ENCODE measurements at places on chromosomes 13 and 19.
A peak's percentile ranks its signal among the peaks of the same experiment; 100 is the strongest.

GRCh38 chr19:13937479-13938300, 527 bp downstream of the PODNL1 start:
- DNase-seq, result no peak

DNA sequence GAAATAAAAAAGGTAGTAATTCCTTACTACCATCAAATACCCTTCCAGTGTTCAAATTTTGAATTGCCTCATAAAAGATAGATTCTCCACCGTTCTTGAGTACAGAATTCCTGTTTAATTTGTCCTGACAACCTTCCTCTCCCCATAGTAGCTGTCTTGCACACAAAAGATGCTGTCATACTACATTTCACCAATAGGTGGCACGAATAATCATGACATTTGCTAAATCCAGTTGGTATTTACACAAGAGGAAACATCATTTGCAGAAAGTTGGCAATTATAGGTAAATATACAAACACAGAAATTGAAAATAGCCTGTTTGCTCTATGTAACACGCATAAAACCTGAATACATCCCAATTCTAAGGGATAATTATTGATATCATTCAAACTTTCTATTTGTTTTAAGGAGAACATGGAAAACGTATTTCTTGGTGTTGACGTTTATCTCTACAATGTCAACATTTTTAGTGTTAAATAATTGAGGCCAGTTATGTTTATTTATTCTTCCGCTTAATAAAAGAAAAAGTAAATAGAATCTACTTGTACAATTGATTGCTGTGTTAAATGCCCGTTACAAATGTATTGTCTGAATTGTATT, 58.3 kb upstream of the CLDN10 start:
- no peak for DNase-seq

DNA sequence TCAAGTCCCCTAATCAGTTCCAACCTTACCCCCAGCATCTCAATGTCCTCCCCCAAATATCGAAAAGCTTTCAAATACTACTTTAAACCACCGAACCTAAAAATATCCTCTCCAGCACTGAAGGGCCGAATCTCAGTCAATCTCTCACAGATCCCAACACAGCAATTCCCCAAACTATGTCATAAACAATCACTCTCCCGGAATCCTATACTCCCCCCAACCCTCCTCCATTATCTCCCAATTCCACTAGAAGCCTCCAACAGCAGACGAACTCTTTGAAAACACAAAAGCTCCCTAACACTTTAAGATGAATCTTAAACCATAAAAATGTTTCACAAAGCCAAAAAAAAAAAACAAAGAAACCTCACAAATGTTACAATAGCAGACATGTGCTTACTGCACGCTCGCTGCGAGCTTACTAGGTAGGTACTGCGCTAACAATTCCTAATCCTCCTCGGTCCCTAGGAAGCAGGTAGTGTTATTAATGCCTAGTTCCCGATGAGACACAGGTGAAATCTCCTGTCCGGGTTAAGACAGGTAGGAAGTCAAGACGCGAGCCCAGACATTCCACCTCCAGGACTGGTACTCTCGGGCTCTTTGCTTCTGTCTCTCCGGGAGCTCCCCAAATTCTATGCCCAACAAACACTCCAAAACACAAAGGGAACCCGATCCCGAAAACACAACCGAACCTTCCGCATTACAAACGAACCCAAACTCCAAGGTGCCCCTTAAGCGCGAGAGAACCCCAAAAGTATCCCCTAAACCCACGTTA, 14.2 kb downstream of the FBXO46 start:
- no peak for DNase-seq

DNA sequence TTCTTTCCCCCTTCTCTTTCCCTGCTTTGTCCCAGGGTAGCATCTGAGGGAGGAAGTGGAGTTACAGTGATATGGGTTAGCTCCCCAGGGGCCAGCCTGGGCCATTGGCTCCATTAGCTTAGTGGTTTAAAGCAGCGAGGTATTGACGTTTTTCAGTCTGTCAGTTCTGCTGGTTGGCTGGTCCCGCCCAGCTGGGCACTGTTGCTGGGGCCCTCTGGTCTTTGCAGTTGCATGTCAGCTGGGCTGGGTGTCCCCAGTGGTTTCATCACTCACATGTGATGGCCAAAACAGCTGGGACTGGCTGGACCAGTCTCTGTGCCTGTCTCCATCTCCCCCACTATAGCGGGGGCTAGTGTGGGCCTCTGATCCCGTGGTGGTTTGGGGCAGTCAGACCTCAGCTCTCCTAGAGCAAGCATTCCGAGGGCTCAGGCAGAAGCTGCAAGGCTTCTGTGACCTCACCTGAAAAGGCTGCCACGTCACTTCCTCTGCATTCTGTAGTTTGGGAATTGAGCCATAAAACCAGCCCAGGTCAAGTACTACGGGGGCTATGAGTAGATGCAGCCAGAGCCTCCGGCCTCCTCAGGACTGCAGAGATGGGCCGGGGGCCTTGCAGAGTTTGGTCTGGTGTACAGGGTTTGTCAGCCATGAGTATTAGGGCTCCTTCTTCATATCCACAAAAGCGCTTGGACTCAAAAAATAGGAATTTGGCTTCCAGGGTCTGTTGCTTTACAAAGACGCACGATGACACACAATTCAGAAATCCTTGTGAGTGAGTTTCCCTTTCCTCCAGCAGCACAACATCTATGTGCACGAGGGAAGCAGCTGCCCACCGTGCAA, 30.0 kb downstream of the TSSK6 start:
- no peak for DNase-seq

GRCh38 chr13:22862478-22862877, 318.3 kb upstream of the SGCG start:
- no peak for DNase-seq

DNA sequence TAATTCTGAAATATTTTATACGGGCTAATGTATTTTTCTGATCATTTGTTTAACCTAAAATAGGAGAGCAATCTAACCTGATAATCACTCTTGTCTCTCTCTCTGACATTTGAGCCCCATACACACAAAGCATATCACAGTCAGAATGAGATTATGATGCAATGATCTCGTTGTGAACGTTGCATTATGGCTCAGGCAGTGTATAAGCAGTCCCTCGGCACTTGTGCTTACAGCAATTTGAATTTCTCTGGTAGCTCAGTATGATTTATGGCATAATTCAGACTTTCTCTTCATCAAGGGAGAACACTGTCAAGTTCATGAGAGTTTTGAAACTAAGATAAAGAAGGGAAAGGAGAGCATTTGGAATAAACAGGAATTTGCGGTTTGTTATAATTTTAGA, 256.1 kb downstream of the DACH1 start:
- no peak for DNase-seq

DNA sequence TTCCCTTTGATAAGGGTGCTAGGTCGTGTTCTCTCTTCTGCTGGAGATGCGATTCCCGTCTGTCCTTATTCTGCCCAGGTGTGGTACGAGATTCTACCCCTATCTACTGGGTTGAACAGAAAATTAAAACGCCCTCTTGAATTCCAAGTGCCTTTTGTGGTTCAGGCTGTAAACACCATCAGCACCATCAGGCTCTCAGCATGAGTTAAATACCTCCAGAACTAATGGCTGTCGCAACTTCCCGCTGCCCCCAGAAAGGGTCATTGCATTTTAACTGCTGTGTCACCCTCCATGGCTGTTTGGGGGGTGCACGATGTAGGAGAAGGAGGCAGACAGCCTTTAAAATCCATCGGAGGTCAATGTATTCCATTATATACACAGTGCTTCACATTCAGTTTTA, 177.4 kb downstream of the OXGR1 start:
- DNase-seq, result no peak

- no peak for DNase-seq
These were observed 343.0 kb downstream of the PCDH9 start for GRCh38 chr13:66887088-66887487.

DNA sequence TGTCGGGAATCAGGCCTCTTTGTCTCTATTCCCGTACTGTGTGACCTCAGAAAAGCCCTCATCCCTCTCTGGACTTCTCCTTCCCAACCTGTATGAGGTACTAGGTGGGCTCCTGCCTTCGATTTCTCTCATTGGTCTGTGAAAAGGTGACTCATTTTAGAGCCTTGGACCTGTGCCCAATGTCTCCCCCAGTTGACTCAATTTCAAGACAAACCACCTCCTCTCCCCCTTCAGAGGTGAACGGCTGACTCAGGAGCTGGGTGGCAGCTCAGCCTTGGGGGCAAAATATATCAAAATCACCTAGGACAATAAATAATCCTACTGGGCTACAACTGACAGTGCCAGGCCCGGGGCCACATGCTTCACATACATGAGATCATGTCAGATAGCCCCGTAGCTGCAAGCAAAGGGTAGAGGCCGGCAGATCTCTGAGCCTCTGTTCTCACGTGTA, 630 bp downstream of the COQ8B start:
- peak; percentile 91 for DNase-seq

- DNase-seq, result no peak
These were observed 13.6 kb downstream of the GRTP1 start for GRCh38 chr13:113350065-113350937.

DNA sequence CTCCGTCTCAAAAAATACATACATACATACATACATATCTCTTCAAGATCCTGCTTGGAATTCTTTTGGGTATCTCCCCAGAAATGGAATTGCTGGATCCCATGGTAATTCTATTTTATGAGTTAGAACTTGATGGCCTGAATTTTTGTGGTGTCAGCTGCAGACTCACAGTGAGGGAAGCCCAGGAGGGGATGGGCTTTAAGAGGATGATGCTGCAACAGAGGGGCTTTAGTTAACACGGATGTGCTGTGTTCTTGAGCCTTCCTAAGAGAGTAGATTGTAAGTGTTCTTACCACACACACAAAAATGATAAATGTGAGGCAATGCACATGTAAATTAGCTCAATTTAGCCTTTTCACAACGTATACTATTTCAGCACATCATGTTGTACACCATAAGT, 31.8 kb downstream of the CACNG6 start:
- no peak for DNase-seq

DNA sequence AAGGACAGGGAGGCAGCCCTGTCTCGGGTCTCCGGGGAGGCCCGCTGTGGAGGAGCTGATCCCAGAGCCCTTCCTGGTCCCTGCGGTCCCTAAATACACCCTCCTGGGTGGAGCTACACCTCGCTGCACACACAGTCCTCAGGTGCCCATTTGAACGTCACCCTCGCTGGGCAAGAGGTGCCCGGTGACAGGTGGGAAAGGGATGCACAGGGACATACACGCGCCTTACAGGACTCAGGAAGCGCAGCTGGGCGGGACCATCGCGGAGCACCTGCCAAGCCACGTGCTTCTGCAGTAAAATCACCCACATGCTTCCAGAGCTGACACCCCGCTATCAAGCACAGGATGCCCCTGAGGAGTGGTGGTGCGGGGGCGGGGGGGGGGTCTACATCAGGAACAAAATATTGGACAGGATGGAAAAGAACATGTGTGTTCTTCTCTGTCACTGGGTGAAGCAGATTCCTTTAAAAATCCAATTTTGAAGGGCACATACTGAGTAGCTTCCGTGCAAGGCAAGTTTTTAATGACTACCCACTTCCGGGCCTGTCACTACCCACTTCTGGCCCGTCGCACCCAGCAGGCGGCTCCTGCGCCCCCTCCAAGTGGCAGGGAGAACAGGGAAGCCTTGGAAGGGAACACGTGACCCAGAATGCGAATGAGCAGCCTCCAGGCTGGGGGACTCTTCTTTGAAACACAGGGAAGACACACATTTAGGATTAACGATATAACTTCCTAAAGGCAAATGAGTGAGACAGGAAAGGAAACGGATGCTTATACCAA, 78.9 kb downstream of the COL4A1 start:
- no peak for DNase-seq

DNA sequence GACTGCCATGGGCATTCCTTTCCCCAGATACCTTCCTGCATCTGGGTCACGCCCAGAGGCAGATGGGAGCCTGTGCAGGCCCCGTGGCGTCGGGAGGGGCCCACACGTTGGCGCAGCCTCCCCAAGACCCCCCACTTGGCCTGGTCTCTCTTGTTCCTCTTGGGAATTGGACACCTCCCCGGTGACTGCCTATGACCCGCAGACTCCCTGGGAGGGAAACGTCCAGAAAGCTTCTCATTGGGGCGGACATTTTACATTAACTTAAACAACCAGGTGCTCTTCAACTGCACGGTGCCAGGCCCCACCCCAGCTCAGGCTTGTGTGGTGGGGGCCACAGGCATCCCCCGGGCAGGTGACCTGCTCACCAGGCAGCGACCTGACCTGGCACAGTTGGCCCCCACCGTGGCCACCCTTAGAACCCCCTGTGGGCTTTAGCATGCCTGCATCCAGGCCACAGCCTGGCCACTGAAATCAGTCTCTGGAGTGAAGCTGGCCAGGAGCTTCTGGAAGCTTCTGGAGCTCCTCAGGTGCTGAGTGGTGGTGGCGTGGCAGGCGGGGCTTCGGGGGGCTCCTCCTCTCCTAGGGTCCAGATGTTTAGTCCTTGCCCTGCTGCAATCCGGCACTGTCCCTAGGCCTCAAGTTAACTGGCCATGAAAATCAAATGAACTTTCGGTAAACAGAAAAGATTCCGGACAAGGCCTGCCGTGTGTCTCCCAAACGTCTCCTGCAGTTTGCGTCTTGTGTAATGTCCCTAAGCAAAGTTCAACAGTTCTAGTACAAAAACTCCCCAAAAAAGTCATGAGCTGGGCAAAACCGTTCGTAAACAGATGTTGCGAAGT, 8.5 kb upstream of the PROZ start:
- no peak for DNase-seq

DNA sequence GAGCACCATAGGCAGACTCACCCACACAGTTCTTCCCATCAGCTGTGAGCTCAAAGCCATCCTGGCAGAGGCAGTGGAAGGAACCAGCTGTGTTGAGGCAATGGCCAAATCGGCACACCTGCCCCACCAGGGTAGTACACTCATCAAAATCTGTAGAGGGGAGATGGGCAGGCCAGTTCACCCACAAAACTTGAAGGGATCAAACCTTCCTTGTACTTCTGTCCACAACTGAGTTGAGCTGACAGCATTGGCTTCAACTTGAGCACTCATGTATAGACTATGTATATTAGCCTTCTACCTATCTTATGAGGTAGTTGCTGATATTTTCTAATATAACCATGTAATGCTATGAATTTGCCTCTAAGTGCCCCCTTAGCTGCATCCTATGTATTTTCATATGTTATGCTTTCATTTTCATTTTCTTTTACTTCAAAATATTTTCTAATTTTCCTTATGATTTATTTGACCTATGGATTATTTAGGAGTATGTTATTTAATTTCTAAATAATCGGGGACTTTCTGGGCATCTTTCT, 42.9 kb downstream of the CCL25 start:
- DNase-seq, result no peak

Measured in RWPE2 (cell line).